ENCODE measurements at places on chromosomes 12 and 14.

- no peak for DNase-seq
Observed at GRCh38 chr12:67645126-67645525, 3.4 kb upstream of the DYRK2 start.

GRCh38 chr12:46504494-46504893, 131.9 kb upstream of the SLC38A2 start:
- no peak for DNase-seq

GRCh38 chr12:103930787-103931735, 851 bp downstream of the HSP90B1 start:
- DNase-seq, result peak; percentile 31

GRCh38 chr12:693934-694533, 30.8 kb upstream of the NINJ2 start:
- DNase-seq, result no peak

GRCh38 chr14:90521084-90521929, 124.5 kb downstream of the CALM1 start:
- DNase-seq, result no peak

DNA sequence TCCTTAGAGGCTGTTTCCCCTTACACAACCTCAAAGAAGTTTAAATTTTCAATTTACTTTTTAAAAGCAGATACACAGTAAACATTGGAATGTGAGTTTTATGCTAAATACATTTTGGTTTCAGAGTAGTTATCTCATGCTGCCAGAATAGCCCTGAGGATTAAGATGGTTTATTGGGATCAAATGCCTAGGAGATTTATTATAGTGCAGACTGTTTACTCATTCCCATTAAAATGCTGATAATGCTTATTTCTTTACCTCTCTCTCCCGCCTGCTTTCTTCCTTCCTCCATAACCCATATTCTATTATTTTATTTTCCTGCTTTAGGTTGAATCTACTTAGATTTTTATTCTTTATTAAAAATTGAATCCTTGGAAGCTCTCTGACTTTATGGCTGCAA, 340.2 kb downstream of the DIO2 start:
- no peak for DNase-seq

- DNase-seq, result no peak
Observed at GRCh38 chr12:65926119-65926908, 102.0 kb downstream of the HMGA2 start.

DNA sequence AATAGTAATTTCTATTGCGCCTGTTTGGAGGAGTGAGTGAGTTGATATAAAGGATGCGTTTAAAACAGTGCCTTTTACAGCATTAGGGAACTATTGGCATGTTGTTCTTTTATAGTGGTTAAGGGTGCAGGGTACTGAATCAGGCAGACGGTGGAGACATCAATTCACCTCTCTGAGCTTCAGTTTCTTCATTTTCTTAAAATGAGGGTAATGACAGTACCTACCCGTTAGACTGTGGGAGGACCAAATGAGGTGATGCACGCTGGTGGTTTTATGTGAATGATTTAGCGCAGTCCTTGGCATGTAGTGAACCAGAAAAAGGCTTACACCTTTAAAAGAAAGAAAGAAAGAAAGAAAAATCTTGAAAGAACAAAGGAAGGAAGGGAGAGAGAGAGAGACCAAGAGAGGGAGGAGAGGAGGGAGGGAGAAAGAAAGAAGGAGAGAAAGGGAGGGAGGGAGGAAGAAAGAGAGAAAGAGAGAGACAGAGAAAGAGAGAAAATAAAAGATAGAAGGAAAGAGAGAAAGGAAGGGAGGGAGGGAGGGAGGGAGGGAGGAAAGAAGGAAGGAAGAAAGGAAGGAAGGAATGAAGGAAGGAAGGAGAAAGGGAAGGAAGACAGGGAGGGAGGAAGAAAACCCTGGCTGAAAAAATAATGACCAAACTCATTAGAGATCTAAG, 22.2 kb upstream of the CCND2 start:
- peak; percentile 36 for DNase-seq

DNA sequence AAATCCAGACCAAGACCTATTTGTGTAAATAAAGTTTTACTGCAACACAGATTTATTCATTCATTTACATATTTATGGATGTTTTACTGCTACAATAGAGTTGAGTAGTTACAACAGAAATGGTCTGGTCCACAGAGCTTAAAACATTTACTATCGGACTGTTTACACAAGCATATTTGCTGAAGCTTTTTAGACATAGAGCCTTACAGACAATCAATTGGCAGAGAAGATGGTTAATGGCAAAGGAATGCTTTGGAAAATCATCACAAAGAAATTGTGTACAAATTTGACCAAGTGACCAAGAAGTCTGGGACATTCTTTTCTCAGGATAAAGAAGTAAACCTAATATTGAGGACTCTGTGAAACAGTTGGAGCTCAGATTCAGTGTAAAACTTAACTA, 504.3 kb downstream of the SLC16A7 start:
- DNase-seq, result no peak

DNA sequence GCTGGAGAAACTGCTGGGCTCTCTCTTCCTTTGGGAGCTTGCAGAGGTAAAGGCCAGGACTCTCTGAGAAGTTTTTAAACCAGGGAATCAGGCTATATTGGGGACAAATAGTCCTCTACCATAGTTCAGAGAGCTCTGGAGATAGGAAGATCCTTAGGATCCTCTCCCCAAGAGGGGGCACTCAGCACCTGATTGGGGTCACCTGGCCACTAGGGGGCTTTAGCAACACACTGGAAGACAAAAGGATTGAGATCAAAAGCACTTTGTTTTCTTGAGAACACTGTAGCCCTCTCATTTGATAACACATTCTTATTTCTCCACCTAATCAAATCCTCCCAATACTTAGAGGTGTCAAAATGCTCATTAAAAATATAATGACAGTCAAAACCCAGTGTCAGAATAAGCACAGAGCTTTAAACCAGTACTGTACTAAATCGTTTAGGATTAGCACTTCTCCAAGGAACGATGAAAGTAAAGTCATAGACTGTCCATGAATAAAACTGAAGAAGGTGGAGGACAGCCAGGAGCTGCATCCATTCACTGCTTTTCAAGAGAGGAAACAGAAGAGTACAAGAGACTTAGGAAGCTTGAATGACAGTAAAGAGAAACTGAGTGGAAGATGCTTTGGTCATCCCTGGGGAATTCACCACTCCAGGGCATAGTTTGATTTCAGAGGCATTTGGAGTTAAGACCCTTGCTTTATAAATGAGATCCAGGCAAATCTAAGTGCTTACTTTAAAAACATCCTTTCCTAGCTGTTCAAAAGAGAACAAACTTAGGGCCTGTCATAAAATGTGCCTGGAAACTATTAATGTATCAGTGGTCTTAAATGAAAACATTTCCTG, 26.5 kb downstream of the BMP4 start:
- DNase-seq, result peak; percentile 5

DNA sequence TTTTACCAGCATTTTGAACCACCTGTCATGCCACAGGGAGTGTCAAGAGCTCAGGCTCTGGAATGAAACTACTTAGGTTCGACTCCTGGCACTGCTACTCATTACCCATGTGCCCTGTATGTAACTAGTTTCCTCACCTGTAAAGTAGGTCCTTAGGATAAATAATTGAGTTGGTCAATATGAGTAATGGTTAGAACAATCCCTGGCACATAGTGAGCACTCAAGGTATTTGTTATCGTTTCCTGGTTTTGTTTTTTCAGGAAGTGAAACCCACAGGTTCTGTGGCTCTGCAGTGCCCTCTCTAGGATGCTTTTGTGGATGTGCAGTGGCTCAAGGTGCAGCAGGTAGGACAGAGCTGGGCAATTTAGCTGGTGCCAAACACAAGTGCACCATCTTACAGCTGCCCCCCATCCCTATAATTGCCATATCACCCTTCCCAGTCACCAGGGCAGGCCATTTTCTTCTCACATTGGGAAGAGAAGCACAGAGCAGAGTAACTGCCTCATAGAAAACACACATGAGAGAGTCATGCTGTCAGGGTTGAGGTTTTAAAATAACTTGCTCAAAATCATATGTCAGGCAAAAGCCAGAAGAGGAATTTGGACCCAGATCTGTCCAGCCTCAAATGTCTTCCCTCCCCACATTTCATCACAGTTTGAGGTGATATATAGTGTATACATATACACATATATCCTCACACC, 297.5 kb downstream of the RPAP3 start:
- DNase-seq, result no peak

GRCh38 chr14:25001601-25002000, 48.3 kb downstream of the STXBP6 start:
- DNase-seq, result no peak

GRCh38 chr12:124685689-124686369, 118.4 kb upstream of the NCOR2 start:
- no peak for DNase-seq
